ENCODE measurements at places on chromosomes 2 and 18.

DNA sequence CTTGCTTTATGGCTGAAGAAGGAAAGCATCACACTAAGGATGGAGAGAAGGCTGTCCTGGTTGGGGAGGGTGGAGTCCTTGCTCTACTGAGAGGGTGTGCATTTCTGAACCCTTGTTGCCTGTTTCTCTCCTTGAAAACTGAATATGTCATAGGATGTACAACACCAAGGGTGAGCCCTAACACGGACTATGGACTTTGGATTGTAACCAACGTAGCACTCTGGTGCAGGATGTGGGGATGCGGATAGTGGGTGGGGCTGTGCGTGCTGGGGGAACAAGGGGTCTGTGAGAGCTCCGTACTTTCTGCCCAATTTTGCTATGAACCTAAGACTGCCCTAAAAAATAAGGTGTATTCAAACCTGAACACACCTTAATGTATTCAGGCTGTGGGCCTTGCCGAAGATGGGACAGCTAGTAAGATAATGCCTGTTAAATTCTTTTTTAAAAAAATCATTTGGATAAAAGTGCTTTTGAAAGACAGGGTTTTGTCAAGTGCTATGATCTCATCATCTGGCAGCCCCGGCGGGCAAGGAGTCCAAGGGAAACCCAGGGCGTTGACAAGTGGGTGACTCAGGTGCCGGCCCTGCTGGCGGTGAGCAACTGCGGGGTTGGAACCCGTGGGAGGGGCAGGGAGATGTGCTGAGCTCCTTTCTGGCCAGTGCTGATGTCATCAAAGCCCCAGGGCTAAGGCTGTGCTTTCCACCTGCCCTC lies 54.0 kb downstream of the GATA6 start:
- no peak for DNase-seq

- DNase-seq = no peak
These were observed 53.9 kb upstream of the STPG4 start for GRCh38 chr2:47208852-47209606.

DNA sequence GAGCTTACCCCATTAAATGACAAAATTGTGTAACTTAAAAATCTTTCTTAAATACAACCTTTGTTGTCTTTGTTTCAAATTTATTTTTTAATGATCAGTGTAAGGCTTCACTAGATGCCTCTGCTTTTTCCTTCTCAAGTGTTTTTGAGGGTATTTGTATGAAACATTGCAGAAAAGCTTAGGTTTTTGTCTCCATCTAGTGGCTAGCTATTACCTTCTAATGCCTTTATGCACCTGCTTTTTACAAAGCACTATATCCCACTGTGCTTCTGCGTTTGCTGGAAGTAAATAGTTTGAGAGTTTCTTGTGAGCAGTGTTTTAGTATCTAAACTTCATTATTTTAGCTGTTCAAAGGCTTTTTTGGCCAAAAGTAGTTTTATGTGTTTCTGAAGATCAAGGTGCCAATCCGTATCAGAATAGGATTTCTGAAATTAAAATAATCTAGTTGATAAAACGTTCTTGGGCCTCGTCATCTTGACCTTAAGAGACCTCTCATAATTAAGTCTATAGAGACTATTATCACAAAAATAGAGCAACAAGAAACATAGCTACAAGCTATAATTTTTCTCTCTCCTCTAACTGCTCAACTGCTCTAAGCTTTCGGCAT lies 47.0 kb downstream of the IWS1 start:
- DNase-seq = peak; percentile 8

GRCh38 chr2:156309167-156309566 lies 23.4 kb downstream of the NR4A2 start:
- no peak for DNase-seq

DNA sequence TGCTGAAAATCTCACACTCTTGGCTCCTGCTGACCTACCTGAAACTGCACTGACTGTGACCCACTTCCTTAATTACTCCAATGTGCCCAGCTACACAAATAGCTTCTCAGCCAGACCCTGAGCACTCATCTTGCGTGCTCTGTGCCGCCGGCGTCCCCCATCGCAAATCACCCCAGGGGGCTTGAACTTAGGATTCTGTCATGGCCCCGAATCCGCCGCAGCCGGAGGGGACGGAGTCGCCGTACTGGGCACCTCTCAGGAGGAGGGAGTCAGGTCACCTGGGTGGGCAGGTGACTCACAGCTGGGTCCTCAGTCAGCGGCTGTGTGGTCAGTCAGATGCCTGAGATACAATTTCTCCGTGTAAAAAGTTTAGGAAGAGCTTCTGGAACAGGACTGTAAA lies 804.9 kb upstream of the SALL3 start:
- no peak for DNase-seq

GRCh38 chr2:207616185-207616584 lies 9.0 kb downstream of the METTL21A start:
- no peak for DNase-seq

- no peak for DNase-seq
These were observed 1577.7 kb upstream of the ACVR2A start for GRCh38 chr2:146267093-146267492.

- DNase-seq = no peak
These were observed 170.2 kb downstream of the ZEB2 start for GRCh38 chr2:144349674-144350073.

- no peak for DNase-seq
These were observed 61.2 kb downstream of the COL5A2 start for GRCh38 chr2:189118386-189118785.

DNA sequence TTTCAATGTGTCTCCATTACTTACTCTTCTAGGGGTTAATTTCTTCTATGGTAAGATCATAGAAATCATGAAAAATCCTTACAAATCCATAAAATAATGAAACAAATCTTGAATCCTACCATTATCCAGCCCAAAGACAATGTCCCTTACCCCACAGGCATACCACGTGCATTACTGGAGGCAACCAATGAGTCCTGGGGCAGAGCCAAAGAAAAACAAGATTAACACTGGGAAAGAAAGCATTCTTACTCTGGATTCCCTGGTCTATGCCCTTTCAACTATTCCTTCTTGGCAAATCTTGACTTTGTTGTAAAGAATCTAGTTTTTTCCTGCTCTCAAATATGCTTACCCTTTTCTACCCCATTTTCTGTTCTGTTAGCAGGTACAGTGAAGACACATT lies 3.1 kb upstream of the GALNT1 start:
- DNase-seq = no peak

DNA sequence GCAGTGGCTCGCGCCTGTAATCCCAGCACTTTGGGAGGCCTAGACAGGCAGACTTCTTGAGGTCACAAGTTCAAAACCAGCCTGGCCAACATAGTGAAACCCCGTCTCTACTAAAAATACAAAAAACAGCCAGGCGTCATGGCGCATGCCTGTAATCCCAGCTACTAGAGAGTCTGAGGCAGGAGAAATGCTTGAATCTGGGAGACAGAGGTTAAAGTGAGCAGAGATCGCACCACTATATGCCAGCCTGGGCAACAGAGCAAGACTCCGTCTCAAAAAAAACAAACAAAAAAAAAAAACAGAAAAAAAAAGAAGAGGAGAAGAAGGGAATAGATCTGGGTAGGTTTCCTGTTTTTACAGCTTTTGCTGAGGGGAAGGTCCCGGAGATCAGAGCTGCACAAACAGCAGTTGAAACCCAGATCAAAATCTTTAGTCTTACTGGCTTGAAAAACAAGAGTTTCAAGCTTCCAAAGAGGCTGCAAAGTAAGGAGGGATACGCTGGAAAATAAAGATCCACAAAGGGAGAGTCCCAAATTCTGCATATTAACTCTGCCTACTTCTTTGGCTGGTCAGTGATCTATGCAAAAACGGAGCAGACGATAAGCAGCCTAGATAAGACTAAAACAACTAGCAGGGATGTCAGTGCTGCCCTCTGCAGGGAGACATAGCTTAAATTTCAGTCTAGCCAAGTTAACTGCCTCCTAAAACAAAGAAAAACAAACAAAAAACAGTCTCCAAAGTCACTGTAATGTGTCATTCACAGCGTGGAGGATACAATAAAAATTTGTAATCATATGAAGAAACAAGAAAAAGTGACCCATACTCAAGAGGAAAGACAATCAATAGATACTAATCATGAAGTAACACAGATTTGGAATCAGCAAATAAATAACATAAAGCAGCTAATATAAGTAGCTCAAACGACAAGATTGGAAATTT lies 74.1 kb downstream of the TLK1 start:
- no peak for DNase-seq

- DNase-seq = no peak
These were observed 136.5 kb downstream of the COPS8 start for GRCh38 chr2:237222178-237222577.

- no peak for DNase-seq
These were observed at the start of gene CD8A for GRCh38 chr2:86790676-86791572. Gene CD8A, minus strand, starts transcription at chr2:86790913. Its CDS starts 88 bp downstream, at chr2:86790825.

DNA sequence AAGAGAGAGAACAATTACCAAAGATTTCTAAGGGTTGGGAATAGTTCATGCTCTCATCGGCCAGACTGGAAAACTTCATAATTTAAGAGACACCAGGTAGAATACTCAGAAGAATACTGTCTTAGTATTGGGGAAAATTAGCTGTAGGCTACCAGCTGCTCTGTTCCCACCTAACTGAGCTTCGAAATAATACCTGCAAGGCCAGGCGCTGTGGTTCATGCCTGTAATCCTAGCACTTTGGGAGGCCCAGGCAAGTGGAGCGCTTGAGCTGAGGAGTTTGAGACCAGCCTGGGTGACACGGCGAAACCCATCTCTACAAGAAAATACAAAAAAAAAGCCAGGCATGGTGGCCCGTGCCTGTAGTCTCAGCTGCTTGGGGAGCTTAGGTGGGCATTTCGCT lies 35.8 kb downstream of the MAP4K3 start:
- DNase-seq = no peak

DNA sequence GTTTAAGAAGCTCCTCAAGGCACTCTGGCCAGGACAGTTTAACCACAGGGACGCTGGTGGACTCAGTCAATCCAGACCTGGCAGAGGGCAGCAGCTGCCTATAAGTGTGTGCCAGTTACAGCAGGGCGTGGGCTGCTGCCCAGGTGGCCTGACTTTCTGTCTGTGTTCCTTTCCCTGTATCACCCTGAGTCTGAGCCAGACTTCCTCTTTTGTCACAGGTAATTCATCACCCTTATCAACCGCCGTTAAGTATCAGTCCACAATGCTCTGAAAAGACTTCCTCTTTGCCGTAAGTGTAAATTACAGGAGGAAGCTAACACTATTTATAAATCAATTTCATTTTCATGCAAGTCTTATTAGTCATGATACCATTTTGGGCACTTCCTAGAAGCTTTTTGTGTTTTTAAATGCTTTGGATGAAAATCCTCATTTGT lies 7.0 kb downstream of the LPIN1 start:
- no peak for DNase-seq

DNA sequence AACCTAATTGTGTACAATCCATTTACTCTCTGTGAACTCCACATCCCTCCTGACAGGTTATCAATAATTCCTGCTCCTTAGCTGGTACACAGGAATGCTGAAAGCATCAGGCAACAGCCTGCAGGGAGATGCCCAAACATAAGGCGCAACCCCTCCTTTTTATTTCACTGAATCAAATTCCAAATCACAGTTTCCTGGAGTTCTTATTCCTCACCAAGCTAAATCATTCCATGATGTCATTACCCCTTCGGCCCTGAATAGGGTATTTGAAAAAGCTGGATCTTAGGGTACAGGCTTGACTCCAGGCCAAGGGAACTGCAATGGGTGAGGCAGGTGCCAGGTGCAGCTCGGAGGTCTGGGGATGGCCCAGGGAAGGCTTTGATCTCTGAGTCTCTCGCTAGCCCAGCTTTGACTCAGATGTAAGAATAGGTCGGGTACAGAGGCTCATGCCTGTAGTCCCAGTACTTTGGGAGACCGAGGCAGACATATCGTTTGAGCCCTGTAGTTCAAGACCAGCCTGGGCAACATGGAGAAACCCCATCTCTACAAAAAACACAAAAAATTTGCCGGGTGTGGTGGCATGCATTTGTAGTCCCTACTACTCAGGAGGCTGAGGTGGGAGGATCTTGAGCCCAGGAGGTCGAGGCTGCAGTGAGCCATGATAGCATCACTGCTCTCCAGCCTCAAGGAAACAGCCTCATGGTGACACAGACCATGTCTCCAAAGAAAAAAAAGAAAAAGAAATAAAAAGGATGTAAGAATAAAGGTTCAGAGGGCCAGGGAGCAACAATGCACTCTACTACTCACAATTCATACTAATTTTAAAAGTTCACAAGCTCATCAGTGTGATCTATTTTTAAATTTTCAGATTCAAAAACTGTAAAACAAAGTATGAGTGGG lies 6.8 kb downstream of the FHL2 start:
- no peak for DNase-seq

DNA sequence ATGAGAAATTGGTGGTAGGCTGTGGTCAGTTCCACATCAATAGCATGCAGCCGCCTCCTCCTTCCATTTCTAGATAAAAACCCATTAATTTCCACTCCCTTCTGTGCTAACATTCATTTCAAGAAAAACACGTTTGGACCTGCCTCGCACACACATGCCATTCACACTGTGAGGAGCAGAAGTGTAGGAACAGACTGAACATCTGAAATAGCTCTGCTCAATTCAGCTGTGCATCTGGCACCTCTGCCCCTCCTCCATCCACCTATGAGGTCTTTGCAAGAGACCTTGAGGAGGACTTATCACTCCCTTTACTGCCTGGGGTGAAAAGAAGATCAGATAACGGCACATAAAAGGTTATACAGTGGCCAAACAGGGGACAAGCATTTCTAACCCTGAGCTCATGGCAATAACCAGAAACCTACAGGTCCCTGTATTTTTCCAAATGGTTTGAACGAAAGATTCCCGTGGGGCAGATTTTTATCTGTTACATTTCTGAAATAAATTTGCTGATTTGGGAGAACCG lies 30.8 kb upstream of the LRP2 start:
- DNase-seq = no peak

- DNase-seq = no peak
These were observed 643.3 kb downstream of the SOCS6 start for GRCh38 chr18:70931942-70932814.

GRCh38 chr2:170723446-170723958 lies 8.4 kb downstream of the SP5 start:
- no peak for DNase-seq

DNA sequence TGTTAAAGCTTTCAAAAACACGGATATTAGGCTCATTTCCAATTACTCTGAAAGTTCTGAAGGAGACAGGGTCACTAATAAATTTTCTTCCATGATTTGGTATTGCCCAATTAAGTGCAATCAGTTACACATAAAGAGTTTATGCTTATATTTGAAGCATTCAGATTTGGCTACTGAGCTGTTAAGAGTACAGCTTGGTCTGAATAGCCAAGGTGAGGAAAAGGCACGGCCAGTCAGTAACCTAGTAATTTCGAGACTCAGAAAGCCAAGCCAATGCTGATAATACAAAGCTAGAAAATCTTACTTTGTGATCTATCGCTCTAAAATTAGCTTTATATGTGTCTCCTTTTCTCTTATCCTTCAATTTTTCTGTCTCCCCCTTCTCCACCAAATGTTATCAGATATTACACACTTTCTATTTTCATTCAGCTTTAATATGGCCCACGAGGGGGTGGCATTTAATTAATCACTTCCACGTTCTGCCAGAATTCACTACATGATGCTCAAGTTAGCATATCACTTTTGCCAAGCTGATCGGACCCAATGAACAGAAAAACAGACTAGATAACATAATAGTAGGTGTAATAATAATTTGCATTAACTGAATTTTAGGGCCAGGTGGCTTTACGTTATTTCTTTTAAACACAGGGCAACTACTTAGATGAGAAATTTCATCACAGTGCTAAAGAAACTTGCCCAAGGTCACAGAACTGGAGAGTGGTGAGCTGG lies 138.4 kb downstream of the TCF4 start:
- DNase-seq = no peak
